CD8-positive, alpha-beta T cell (primary cell): ENCODE measurements at places on chromosomes 1 and 21.

- no peak for DNase-seq
Measured at GRCh38 chr1:168613691-168614231, 37.4 kb downstream of the XCL1 start.

GRCh38 chr1:180672105-180672504 lies 40.3 kb downstream of the XPR1 start:
- no peak for DNase-seq

DNA sequence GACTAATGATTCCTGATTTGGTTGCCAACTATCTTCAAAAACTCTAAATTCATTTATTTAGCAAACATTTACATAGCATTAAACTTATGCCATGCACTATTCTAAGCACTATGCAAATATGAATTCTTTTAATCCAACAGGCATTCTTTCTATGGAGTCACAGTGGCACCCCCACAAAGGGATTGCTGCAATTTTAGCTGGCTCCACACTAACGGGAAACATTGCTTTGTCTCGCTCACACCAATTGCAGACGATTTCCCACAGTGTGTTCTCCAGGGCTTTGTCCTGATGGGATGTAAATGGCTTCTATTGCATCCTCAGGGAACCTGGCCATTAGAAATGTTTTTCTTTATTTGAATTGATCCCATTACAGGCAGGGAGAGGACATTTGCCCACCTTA lies 259.1 kb downstream of the BARHL2 start:
- DNase-seq = no peak

DNA sequence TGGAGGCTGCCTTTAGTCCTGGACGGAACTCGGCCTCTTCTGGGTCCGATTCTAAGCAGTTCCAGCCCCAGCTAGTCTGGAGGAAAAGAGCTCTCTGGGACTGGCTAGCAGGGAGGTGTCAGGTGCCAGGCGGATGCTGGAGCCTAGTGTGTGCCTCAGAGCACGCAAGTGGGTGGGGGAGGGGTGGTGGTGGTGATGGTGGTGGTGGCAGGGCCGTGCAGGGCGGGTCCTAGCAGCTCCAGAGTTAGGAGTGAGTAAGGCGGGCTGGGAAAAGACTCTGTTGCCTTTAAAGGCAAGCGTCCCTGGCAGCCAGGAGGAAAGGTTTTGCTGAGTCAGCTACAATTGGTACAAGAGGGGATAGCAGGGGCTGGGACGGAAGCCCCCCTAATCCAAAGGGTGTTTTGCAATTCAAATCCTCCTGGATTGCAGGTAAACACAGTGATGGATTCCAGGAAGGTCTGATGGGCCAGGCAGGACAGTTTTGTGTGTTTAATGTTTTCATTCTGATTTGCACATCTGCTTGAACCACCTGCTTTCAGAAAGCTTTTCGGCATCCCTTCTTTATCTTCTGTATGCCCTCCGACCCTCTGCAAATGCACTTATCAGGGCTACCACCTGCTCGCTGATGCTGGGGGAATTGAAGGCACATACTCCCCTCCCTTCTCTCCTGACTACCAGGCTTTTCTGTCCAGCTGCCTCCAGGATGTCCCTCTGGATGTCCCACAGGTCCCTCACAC lies 4.1 kb upstream of the SLC2A1 start:
- DNase-seq = no peak

DNA sequence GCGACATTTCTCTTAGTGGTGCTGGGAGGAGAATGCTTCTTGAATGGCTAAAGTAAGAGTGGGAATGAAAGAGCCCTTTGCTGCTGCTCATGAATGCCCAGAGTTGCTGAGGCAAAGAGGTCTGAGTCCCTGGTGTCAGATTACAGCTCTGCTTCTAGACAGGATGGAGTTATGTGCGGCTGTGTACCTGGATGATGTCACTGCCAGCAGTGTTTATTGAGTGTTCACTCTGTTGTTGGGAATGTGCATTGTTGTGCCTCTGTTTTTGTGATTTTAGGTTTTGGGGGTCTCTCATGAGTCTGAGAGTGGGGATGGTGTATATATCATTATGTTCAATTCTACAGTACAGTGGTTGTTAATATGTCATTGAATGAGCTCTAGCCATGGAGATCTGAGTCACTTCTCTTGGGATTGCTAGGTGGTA lies 2.7 kb downstream of the CDC14A start:
- DNase-seq = no peak

DNA sequence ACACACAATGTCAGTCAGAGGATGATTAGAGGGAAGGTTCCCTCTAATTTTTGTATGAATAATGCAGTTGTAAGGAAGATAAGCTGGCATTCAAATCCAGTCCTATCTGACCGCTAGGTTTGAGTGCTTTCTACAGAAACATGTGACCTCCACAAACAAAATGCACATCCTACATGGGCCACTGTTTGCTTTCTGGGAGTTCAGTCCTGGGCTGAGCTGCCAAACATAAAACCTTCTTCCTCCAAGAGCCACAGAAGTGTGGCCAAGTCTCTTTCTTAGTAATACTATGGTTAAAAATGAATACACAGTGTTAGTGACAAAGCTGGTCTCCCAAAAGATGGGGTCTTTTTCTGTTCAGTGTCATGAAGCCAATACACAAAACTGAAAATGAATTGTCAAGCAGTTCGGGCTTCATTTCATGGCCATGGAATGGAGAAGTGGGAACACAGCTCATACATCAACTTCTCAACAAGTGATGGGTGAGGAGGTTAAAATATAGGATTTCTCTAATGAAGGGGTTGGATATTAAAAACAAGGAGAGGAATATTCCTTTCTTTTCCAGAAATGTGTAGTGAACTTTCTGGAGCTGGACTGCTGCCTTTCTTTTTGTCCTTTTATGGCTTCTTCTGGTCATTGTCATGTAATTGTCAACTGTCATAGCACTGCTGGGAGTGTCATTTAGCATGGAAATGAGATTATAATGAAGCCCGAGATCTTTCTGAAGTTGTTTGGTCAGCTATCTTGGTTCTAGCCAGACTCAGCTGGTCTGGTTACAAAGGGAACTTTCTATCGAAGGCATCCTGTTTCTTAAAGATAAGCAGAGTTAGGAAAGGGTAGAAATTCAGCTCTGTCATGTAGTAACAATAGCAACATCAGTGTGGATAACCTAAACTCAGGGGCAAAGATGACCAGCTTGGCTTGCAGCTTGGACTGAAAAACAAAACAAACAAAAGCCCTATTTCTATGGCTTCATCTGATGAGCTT lies 135.1 kb downstream of the CHD1L start:
- DNase-seq = no peak

DNA sequence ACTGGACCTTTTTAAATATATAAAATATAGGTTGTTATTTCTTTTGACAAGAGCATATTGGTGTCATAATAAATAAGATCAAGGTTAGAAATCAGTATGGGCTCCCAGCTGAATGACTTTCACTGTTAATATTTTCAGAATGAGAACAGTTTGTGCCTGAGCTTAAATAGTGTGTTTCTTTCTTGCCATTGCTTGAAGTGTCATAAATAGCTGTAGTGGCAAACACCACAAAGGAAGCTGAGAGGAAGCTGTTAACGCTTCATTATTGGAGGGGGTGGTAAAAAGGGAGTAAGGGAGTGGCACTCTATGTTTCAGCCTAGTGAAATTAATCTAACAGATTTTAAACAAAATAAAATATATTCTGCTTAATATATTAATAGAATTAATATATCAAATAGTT lies 1089.8 kb upstream of the NCAM2 start:
- no peak for DNase-seq

DNA sequence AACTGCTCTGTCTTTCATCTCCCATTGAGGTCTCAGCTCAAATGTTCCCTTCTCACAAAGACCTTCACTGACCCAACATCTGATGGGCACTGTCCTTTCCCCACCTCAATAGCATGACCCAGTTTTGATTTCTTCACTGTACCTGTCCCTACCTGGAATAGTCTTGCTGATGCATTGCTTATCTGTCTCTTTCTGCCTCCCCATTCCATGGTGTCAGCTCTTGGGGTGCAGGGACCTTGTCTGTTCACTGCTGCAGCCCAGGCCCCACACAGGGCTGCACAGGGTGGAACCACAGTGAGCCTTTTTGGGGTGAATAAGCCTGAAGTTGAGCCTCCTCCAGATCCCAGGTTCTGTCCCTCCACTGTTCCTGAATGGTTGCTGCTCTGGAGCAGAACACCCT lies 414.9 kb downstream of the PTPRU start:
- no peak for DNase-seq
